ENCODE measurements at places on chromosomes 16 and 17.

DNA sequence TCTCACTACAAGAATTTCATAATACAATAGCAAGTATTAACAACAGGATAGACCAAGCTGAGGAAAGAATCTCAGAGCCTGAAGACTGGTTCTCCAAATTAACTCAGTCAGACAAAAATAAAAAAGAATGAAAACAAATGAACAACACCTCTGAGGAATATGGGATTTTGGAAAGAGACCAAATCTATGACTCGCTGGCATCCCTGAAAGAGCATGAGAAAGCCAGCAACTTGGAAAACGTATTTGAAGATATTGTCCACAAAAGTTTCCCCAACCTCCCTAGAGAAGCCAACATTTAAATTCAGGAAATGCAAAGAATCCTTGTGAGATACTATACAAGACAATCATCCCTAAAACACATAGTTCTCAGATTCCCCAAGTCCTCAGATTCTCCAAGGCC is 20.9 kb downstream of the NLRP1 start:
- DNase-seq = no peak

DNA sequence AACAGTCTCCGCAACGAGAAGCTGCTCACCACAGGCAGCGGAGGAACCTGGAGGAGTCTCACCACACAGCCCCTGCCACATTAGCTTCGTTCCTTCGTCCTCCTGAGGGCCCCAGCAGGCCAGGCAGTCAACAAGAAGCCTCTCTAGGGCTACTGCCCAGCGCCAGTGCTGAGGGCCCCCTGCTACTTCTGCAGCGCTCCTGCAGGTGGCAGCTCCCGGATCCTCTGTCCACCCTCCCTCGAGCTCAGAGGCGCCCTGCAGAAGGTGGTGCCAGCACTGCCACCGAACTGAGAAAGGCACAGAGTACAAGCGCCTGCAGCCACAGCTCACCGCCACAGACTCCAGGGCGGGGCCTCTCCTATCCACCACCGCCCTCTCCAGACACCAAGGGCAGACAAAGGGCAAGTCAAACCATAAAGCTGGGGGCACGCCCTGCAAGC is 27.3 kb downstream of the KDM8 start:
- DNase-seq = no peak

- no peak for DNase-seq
Observed at GRCh38 chr16:67897231-67897630, 4.2 kb downstream of the PSKH1 start.

- no peak for DNase-seq
Observed at GRCh38 chr17:57379895-57380434, 123.6 kb downstream of the MSI2 start.

DNA sequence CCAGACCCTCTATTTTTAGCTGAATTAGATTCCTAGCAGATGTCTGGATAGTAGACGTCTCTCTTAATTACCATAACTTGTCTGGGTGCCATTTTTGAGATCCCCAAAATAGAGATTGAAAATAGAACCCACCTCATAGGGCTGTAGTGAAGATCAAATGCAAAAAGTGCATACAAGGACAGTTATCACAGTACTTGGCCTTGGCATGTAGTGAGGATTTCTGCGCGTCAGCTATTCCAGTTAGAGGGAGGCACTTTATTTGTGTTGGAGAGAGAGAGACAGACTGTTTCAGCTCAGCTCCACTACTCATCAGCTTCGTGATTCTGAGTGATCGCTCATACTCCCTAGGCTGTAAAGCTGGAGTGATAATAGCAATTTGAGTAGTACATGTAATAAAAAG is 59.6 kb upstream of the CDH13 start:
- no peak for DNase-seq

- no peak for DNase-seq
Observed at GRCh38 chr17:19900809-19901208, 33.1 kb upstream of the ULK2 start.

DNA sequence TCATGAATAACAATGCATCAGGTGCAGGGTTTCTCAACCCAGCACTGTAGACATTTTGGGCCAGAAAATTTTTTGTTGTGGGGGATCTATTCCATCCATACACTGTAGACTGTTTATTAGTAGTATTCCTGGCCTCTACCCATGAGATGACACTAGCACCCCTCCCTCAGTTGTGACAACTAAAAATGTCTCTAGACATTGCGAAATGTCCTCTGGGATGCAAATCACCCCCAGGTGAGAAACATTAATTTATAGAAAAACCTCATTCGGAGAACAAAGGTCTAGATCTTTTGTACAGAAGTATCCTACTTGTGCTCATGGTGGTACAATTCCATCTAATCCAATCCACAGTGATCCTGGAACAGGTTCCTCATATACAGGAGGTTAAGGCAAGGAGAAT is 4.3 kb downstream of the ADAT1 start:
- no peak for DNase-seq
